ENCODE measurements at places on chromosomes 5 and 9. TPM values are rescaled to one million over a fixed set of nuclear protein-coding genes. Genes with fewer than 3 reads are reported as not detected.

- no peak for DNase-seq
Measured at GRCh38 chr5:175340180-175340579, 103.8 kb downstream of the DRD1 start.

DNA sequence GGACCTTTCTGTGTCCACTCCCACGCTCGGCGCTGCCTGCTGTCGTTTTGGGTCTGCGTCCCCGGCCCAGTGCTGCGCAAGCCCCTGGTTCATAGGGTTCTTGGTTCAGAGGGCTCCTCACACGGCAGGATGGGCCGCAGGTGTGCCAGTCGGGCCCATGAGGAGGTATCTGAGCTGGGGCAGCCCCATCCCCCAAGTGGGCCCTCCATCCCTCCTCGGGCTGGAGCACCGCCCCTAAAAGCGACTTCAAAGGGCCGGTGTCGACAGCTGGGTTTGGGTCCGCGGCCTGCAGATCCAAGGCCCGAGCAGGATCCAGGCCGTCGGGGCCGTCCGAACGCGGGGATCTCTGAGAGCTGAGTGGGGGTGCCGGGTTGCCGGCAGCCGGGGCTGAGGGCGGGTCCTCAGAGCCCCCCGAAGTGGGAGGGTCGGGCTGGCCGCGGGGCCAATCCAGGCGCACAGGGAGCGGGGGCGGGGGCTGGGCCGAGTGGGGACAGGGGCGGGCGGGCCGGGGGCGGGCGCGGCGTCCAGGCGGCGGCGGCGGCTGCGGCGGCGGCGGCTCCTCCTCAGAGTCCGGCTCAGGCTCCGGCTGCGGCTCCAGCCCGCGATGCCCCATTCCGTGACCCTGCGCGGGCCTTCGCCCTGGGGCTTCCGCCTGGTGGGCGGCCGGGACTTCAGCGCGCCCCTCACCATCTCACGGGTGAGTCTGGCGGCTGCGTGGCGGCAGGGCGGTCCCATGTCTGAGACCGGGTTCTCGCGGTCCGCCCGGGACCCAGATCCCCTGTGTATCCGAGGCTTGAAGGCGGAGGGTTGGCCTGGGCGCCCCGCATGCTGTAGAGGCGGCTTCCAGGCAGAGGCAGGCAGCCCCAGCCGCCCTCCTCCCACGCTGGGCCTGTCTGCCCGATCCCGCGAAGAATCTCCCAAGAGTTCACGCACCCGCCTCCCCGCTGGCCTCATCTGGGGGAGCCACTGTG lies at the start of gene PDLIM4:
Gene PDLIM4, plus strand, starts transcription at position 566 of the 971 bp plus-strand sequence. Its CDS starts 39 bp downstream, at position 605.
- DNase-seq: peak; percentile 89

GRCh38 chr9:119053070-119053469 lies 316.2 kb downstream of the BRINP1 start:
- no peak for DNase-seq

- no peak for DNase-seq
Measured at GRCh38 chr5:143360755-143361154, 42.7 kb downstream of the NR3C1 start.

GRCh38 chr5:78514427-78515330 lies 133.9 kb downstream of the LHFPL2 start:
- no peak for DNase-seq

DNA sequence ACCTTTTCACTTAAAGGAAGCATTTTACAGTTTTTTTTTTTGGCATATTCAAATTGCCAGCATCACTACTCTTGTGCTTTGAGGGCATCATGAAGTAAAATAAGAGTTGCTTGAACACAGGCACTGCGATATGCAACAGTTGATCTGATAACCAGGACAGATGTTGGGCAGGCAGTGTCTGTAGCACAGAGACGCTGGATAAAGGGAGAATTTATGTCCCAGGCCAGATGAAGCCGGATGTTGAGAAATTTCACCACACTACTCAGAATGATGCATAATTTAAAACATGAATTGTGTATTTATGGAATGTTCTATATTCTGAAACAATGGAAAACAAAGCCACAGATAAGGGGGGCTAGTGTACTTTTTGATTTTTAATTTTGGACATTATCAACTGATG lies 71.4 kb downstream of the SLC12A2 start:
- DNase-seq: no peak

- DNase-seq: no peak
Measured at GRCh38 chr5:174348311-174348981, 302.9 kb downstream of the NSG2 start.

DNA sequence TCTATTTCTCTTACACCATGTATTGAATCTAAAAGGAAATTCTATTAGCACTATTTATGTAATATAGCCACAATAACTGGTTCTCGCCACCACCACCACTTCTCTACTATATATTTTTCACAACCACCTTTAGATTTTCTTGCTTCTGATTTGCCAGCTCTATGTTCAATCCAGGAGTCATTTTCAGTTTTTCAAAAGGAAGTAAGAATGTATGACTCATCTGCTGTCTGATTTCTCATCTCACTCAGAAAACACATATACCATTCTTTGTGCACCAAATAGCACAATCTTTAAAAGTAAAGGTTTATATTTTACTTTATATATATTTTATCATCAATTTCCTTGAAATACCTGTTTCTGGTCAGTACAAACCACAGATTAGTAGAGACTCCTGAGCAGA lies 1127.5 kb downstream of the TAF11L14 start:
- no peak for DNase-seq

GRCh38 chr9:120484162-120484561 lies 95.8 kb downstream of the CDK5RAP2 start:
- DNase-seq: no peak

DNA sequence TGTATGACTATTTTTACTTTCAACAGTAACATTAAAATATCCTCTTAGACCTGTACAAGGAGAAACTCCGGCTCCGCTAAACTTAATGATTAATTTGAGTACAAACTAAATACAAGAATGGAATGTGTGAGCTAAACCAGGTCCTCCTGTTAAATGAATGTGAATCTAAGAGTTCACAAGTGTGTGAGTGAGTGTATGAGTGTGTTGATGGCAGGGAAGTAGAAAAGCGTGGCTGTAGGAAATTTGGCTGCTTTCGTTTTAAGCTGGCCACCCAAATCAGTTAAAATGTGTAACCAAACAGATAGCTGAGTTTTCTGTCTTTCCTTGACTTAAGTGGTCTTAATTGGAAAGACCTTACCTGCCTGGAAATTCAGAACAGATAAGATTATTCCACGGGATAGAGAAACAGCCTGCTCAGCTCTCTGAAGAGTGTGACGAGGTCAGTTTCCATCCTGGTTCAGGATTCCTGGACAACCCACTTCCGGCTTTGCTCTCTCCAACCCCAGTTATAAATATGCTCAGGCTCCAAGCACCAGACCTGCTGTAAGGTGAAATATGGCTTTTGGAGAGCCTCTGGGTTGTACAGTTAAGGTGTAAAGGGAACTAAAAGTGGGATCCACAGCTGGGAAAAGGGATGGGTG lies 908.6 kb upstream of the EDIL3 start:
- DNase-seq: no peak

DNA sequence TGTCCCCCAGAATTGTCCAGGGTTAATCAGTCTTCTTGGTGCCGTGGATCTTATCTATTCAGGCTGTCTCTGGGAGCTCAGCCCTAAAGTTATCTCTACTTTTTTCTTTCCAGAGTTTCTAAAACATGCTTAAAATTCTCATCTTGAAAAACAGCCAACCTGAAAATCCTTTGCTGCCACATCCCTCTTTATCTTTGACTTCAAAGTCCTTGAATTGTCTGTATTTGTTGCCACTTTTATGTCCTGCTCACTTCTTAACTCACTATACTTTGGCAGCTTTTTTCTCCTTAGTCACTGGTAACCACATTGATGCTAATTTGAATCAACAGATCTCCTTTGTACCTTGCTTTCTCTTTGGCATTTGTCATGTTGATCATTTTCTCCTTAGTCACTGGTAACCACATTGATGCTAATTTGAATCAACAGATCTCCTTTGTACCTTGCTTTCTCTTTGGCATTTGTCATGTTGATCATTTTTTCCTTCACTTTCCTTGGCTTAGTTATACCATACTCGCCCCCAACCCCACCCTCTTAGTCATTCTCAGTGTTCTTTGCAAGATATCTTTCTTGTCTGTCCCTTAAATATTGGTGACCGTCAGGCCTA lies 8.5 kb downstream of the DMXL1 start:
- DNase-seq: no peak

- DNase-seq: no peak
Measured at GRCh38 chr5:160303690-160304089, 8.7 kb downstream of the CCNJL start.

- DNase-seq: no peak
Measured at GRCh38 chr5:136891175-136891972, 526.0 kb upstream of the TRPC7 start.

DNA sequence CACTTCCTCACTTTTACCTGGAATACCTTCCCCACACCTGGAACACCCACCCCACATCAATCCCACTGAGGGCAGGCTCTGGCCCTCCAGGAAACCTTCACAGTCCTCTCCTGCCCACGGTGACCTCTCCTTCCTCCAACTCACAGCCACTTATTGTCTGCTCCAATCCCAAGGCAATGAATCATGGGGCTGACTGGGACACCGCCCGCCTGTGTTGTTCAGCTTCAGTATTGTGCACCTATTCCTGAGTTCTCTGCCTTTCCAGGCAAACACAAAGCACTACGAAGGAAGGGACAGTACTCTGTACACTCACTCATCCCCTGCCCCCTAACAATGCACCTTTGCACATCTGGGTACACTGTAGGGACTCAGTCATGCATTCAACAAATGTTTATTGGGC lies 7.3 kb downstream of the PCDH1 start:
- DNase-seq: no peak

- no peak for DNase-seq
Measured at GRCh38 chr9:108410161-108410560, 445.6 kb downstream of the ACTL7B start.

DNA sequence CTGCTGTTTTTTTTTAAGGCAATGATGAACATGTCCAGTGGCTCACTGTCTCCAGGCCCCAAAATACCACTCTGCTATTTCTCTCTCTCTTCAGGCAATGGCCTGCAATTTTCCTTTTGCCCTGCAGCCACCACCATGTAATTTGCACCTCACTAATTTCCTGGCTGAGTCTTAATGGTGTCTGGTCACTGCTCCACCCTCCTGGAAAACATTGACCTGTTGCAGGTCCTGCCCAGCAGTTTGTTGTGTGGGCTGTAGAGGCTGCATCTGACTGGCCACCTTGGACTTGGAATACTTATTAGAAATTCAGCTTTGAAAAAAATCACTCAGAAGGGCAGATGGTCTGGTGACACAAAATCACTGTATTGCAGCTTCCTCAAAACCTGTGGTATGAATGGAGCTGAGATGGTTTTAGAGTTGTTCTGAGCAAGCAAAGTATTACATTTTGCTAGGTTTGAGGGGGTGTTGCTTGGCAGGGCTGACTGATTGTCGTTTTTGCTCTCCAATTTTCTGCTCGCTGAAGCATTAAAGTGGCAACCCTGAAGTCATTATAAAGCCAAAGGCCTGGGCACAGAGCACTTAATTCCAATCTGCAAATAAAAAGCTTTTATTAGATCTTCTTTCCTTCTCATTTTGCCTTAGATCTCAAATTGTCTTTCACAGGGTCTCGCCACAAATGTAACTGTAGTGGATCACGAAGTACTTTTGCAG lies 134.8 kb downstream of the TMEM174 start:
- DNase-seq: no peak

DNA sequence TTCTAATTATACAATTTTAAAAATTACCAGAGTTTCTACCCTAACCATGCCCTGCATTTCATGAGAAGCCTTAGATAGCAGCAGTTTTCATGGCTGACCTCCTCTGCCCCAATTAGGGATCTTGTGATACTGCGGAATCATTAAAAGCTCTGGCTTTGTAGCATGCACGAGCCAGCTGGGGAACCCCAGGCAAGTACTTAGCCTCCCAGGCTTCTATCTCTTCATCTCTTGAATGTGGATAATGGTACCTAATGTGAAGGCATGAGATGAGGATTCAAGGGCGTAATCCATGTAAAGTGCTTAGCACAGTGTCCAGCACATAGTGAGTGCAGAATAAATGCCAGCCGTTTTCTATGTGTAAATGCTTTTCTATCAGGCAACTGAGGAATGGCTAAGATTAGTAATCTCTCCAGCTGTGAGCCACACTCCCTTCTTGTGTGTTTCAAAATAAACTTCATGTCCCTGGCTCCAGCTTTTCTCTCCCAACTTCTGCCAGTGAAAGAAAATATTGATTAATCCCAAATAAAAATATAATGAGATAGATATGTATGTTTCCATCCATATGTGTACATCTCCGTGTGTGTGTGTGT lies 88.4 kb downstream of the APBA1 start:
- DNase-seq: no peak

DNA sequence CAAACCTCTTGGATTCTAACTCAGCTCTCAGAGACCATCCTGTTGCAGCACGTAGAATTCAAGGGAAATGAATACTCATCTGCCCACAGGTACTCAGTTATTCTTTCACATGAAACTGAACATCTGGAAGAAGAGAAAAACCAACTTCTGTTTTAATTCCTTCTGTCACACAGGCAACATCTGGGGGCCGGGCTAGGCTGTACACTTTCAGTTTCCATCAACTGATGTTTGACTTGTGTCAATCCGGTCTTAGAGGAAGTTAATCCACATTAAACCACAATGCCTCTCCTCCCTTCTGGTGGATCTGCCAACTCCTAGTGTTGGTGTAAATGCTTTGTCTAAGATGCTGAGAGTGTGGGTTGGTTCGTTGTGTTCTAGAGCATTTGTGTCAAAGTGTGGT lies 17.6 kb downstream of the DMRT3 start:
- DNase-seq: no peak

DNA sequence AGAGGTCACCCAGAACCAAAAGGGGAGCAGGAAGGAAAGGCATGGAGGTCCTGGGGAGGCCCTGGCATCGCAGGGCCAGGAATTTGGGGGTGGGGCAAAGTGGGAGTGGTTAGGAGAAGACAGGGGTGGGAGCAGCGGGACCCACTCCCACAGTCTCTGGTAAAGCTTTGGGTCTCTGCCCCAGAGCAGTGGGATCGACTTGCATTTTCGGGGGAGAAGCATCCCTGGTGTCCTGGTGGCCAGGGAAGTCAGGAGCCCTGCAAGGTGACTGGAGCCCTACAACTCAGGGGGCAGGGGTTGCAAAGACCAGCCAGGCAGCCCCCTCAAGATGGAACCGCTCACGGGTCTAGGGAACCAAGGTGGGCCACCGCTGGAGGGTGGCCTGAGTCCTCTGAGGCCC lies 22.4 kb upstream of the GTF3C5 start:
- no peak for DNase-seq

DNA sequence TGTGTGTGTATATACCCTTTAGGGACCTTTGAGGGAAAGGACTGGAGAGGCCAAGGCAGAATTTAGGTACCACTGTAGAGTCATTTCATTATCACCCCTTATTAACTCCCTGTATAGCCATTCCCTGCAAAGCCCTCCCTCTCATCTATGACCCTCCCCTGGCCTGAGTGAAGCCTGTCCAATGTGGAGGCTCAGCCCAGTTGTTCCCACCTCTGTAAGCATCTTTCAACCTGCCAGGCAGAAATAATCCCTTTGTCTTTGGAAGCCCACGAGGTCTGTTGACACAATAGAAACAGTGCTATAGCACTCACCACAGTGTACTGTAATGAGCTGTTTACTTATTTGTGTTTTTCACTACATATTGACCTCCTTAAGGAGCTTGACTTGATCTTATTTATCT lies 88.5 kb upstream of the SEMA6A start:
- DNase-seq: no peak

- no peak for DNase-seq
Measured at GRCh38 chr9:5999443-6000101, 15.9 kb downstream of the RANBP6 start.

Gene PCAT7
- total RNA-seq: 0.28 TPM

Gene LAMC3
- total RNA-seq: 13.8 TPM

Gene INSYN2B
- total RNA-seq: 0.28 TPM

Gene MRRF
- total RNA-seq: 44.9 TPM

Gene CCDC192
- not detected for total RNA-seq

Gene DNLZ
- 22.1 TPM for total RNA-seq

Gene RAD23B
- 76.5 TPM for total RNA-seq

Gene KIAA0825
- total RNA-seq: 5.4 TPM

Gene CDX1
- not detected for total RNA-seq

Gene SEMA6A
- total RNA-seq: 51.6 TPM

Gene DBH
- not detected for total RNA-seq

All from kidney (tissue), 22 donors.